CD4-positive, alpha-beta T cell (primary cell): ENCODE measurements at places on chromosomes 11 and 22. TPM values are rescaled to one million over a fixed set of nuclear protein-coding genes. Genes with fewer than 3 reads are reported as not detected.

DNA sequence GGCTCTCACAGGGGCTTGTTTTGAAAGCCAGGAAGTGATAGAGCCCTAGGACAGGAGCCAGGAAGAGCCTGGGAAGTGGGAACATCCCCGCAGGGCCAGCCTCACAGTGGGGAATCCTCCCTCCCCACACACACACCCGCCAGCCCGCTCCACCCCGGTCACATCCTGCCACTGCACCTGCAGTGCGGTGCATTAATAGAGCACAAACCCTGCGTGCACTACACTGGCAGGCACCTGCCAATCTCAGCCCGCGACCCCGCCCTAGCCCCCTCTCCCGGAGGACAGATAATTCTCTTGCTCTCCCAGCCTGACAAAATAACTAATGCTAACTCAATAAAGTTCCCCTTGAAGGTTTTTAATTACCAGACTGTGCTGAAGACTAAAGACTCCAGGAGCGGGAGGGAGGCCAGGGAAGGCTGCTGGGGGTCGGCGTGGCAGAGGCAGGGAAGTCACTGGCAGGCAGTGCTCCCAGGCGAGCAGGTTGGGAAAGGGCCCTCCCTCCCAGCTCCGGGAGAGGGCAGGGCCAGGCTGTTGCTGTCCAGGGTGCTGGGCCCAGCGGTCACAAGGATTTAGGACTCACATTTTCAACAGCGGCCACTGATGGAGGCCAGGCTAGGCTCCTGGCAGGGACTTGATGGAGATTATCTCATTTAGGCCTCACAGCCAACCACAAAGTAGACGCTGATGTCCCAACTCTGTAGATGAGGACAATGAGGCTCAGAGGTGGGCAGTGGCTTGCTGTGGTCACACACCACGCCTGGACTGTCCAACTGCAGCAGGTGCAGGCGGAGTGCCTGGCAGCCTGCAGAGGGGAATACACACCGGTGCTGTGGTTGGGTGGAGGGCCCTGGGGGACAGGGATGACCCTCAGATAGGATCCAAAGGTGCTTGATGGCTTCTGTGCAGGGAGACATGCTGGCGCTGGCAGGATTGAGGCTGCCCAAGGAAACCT, 23.9 kb upstream of the TCF20 start:
- peak; percentile 38 for DNase-seq

- no peak for DNase-seq
These were observed 56.8 kb upstream of the FGF3 start for GRCh38 chr11:69876013-69876412.

DNA sequence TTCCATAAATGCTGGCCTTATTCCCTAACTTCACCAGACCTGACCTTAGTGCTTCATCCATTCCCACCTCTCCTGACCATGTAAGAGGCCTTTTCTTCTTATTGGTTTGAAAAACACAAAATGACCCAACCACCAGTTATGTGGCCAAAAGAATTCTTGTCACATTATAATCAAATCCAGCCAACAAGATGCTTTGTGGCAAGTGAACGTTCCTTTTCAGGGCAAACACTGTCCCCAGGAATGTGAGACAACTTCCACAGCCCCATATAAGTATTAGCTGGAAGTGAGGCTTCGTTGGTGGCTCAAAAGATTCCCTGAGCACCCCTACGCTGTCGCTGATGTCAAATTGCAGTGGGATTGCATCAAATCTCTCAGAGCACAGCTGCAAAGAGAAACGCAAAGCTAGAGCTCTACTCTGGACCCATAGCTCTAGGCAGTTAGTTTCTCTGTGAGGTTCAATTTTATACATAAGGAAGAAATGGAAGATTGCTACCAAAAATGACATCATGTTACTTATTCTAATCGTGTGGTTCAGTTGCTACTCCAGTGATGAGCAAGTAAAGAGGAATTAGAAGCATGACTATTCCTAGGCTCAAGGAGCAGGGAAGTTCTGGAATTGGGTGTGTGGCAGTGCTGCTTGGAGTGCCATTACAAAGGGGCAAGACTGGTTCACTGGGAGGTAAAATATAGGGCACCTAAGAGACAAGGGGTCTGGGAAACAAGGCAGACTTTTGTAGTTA, 26.1 kb downstream of the GLYATL1 start:
- no peak for DNase-seq

- DNase-seq: no peak
These were observed 40.2 kb upstream of the SLC5A12 start for GRCh38 chr11:26762089-26762488.

FAT3 gene
- total RNA-seq: not detected

PLAAT5 gene
- not detected for total RNA-seq
